Activated CD4-positive, alpha-beta T cell treated with anti-CD3 and anti-CD28 coated beads, Interleukin-2, amount 50 U/mL, for 4 hours (primary cell): ENCODE measurements at places on chromosomes 2 and 18.

DNA sequence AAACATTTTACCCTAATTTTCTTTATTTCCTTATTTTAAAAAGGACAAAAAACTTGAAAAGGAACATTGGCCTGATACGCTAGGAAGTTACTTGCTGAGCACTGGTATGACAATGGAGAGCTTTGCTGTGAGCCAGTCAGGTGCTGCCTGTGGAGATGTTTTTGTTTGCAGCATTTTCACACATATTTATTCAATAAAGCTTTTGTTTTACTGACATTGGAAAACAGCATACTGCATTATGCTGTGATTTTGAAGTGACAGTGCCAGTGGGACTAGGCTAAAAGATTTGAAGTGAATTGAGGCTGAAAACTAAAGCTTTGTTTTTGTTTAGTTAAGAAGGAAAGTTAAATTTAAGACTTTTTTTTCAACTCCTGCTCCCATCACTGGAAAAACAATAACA is 470.7 kb upstream of the ZEB2 start:
- DNase-seq, result no peak

DNA sequence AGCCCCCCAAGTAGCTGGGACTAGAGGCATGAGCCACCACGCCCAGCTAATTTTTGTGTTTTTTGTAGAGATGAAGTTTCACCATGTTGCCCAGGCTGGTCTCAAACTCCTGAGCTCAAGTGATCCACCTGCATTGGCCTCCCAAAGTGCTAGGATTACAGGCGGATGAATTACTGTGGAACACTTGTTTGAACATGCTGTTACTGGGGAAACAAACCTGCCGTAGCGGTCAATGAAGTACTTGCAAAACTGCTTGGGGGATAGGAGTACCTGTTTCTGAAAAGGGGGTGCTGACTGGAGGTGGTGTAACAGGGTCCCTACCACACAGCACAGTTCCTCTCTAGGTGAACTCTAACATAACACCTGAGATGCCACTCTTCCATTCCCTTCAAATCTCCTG is 5.9 kb upstream of the IMPACT start:
- DNase-seq, result no peak

DNA sequence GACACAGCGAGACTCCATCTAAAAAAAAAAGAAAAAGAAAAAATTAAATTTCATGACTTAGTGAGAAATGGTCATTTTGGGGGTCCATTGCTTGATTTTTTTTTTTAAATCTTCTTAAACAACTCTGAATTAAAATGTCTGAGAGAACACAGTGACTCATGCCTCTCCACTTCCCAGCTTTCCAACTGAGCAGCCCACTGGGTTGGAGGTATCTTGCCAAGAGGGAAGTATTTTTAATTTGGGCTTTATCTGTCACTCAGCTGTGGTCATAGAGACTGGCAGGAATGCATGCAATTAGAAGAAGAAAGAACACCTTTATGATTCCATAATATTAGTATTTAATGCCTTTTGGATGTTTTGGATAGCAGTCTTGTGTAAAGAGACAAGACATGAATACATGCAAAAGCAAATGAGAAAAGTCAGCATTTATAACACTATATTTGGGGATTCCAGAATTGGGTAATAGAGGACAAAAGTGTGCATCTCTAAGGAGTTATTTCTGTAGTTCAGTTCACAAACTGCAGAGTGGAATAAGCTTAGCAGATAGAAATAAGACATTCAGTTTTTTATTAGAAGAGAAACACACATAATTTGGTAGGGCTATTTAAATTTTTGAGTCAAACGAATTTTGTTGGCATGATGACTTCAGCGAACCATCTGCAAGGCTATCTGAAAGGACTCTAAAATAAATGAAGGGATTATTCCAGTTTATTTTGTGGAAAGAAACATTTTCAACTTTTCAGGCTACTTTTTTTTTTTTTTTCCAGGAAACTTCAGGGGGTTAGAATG is 254.8 kb downstream of the TGIF1 start:
- no peak for DNase-seq

- DNase-seq, result no peak
These were observed 485.4 kb downstream of the TNS1 start for GRCh38 chr2:217517402-217517801.

- no peak for DNase-seq
These were observed 88.0 kb downstream of the AQP4 start for GRCh38 chr18:26777351-26778053.

- DNase-seq, result no peak
These were observed 124.7 kb downstream of the RAPGEF4 start for GRCh38 chr2:172860336-172860707.

DNA sequence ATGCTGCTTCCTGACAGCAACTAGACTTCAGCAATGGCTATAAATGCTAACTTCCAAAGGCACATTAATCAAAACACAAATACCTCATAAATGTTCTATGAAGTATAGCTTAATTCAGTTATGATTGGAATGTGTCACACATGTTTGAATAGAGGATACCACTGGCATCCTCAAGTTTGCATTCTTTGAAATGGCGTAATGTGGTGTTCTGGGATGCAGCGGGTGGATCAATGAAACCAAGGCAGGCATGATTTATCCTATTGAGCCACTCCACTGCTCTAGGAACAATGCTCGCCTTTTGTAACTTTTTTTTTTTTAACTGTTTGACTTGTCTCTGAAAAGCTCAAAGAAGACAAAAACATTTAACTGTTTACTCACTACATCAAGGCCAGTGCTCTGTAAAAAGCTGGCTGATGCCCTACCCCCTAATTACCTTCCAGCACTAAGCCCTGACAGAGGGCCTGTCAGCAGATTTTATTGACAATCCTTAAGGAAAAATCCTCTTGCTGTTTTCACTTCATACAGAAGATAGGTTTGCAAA is 278.8 kb upstream of the SESTD1 start:
- DNase-seq, result no peak
